ENCODE measurements at places on chromosomes 3 and 15. TPM values are rescaled to one million over a fixed set of nuclear protein-coding genes. Genes with fewer than 3 reads are reported as not detected.

DNA sequence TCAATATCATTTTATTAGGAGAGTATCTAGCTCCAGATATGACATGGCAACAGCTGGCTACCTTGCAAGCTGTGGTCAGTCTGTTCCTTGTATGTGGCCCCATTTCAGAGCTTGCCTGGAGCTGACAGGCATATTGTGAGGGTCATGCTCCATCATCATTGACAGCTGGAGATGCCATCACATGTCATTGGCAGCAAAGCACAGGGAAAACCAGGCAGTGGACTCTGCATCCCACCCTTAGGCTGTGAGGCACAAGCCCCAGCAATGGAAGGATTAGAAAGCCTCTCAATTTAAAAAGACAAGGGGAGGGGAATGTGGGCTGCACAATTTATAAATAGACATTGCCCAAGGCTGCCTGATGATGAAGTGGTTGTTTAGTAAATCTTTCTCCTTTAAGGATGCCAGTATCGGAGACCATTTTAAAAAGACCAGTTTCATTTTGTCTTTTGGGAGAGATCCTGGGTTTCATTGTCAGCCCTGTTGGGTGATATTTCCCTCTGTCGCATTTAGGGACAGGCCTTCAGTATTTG, 27.9 kb downstream of the LNP1 start:
- DNase-seq = no peak

- no peak for DNase-seq
Observed at GRCh38 chr3:52873433-52874159, 23.8 kb downstream of the STIMATE start.

DNA sequence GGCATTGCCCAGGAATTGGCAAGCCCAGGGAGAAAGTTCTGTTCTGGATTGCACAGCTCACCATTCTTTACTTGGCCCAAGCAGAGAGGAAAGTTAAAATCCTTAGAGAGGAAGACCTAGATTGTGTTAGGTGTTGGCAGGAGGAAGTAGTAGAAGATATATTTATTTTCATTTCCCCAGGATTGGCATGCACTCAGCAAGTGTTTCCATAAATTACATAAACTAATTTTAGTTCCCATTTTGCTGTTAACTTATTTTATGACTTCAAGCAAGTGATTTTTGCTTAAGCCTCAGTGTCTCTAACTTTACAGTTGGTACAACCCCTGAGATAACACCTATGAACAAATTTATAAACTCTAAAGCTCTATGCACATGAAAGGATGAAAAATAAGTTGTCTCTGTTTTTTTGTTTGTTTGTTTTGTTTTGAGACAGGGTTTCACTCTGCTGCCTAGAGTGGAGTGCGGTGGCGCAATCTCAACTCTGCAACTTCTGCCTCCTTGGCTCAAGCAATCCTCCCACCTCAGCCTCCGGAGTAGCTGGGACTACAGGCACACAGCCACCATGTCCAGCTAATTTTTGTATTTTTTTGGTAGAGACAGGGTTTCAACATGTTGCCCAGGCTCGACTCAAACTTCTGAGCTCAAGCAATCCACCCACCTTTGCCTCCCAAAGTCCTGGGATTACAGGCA, 31.2 kb upstream of the TOP2B start:
- no peak for DNase-seq

DNA sequence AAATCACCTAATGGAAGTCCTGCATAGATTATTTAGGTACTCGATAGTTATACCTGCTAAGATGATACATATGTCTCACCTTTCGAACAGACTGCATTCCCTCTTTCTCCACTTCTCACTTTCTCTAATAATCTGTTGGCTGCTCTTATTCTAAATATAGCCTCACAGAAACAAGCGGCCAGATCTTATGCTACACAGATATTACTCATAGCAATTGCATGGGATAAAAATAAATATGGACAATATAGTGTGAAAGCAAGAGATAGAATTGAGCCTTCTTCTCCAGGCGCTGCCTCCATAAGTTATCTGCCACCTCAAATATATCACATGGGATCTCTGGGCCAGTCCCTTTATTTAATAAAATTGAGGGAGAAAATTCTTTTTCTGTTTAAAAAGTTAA, 29.5 kb upstream of the TGFBR2 start:
- DNase-seq = no peak

GRCh38 chr3:138331143-138331894, 1.7 kb upstream of the NME9 start:
- DNase-seq = no peak

CIB2 gene
- 35.2 TPM for polyA plus RNA-seq

UBE2E2 gene
- polyA plus RNA-seq = 64.7 TPM
